ENCODE measurements at places on chromosomes 3 and 15. TPM values are rescaled to one million over a fixed set of nuclear protein-coding genes. Genes with fewer than 3 reads are reported as not detected.

Gene FAM227B
- total RNA-seq: 2.5 TPM

Gene CKMT1A
- not detected for total RNA-seq

Gene PLAAT1
- total RNA-seq: 0.45 TPM

Gene IP6K2
- 55.1 TPM for total RNA-seq

Gene TIMP4
- 0.09 TPM for total RNA-seq

Gene A4GNT
- not detected for total RNA-seq

Gene CTDSPL
- total RNA-seq: 29.7 TPM

Gene PROS1
- 4.3 TPM for total RNA-seq

Gene XXYLT1
- total RNA-seq: 35.3 TPM

Gene CEMIP
- 0.27 TPM for total RNA-seq

Gene TM4SF4
- total RNA-seq: not detected

Gene GOLGA6L9
- total RNA-seq: 3.7 TPM

Gene LARP6
- 10.9 TPM for total RNA-seq

Gene AP3B2
- not detected for total RNA-seq

Gene SLC2A2
- not detected for total RNA-seq

Gene CAPN3
- 0.28 TPM for total RNA-seq

Gene VGLL3
- 28.0 TPM for total RNA-seq

Gene WDR93
- under 0.01 TPM for total RNA-seq

Gene CD96
- not detected for total RNA-seq

Gene SYNPR
- total RNA-seq: not detected

Gene NR1D2
- 22.0 TPM for total RNA-seq

Gene CHRD
- total RNA-seq: 0.28 TPM

Gene IL5RA
- total RNA-seq: not detected

Gene ARHGAP11A
- total RNA-seq: 18.5 TPM

Gene SAXO2
- 0.19 TPM for total RNA-seq

Gene SNURF
- 74.3 TPM for total RNA-seq

Gene ADGRG7
- total RNA-seq: not detected

Gene CP
- 0.28 TPM for total RNA-seq

Gene QTRT2
- 30.5 TPM for total RNA-seq

Gene CILP
- not detected for total RNA-seq

Gene CCNB2
- 33.4 TPM for total RNA-seq

Gene TOPAZ1
- total RNA-seq: not detected

Gene ACAA1
- 45.3 TPM for total RNA-seq

Gene RNU6-1
- not detected for total RNA-seq

Gene ZNF620
- 3.0 TPM for total RNA-seq

Gene MUC4
- total RNA-seq: under 0.01 TPM

Gene COL6A5
- not detected for total RNA-seq

Gene C3orf52
- 3.8 TPM for total RNA-seq

Gene GATA2
- total RNA-seq: 12.4 TPM

Gene HRG
- total RNA-seq: not detected
